Mucosa of descending colon (tissue), 3 donors: ENCODE measurements at places on chromosomes 4 and X. TPM values are rescaled to one million over a fixed set of nuclear protein-coding genes. Genes with fewer than 3 reads are reported as not detected.

SYNPO2 gene
- 18.9 TPM for total RNA-seq

GNRHR gene
- total RNA-seq, result not detected

LRIT3 gene
- total RNA-seq, result not detected

CENPE gene
- total RNA-seq, result 1.9 TPM

VCX2 gene
- not detected for total RNA-seq

ANXA5 gene
- 47.3 TPM for total RNA-seq

SPANXA2 gene
- not detected for total RNA-seq

SRP72 gene
- 68.8 TPM for total RNA-seq

WDR17 gene
- total RNA-seq, result 1.8 TPM

MAP7D2 gene
- total RNA-seq, result 1.5 TPM

DMP1 gene
- total RNA-seq, result not detected

RHOH gene
- total RNA-seq, result 2.8 TPM

PAGE1 gene
- total RNA-seq, result not detected

EVC gene
- total RNA-seq, result 4.6 TPM

GAB1 gene
- 104 TPM for total RNA-seq

ATP2B3 gene
- not detected for total RNA-seq

DLG3 gene
- 72.8 TPM for total RNA-seq

GIMD1 gene
- total RNA-seq, result not detected

HPGDS gene
- 5.4 TPM for total RNA-seq

MAMLD1 gene
- 0.69 TPM for total RNA-seq

APOOL gene
- total RNA-seq, result 24.0 TPM

ADGRL3 gene
- 4.3 TPM for total RNA-seq
